ENCODE measurements at places on chromosomes 7 and 10.

GRCh38 chr10:34002896-34003295 lies 668.4 kb upstream of the NRP1 start:
- no peak for DNase-seq

DNA sequence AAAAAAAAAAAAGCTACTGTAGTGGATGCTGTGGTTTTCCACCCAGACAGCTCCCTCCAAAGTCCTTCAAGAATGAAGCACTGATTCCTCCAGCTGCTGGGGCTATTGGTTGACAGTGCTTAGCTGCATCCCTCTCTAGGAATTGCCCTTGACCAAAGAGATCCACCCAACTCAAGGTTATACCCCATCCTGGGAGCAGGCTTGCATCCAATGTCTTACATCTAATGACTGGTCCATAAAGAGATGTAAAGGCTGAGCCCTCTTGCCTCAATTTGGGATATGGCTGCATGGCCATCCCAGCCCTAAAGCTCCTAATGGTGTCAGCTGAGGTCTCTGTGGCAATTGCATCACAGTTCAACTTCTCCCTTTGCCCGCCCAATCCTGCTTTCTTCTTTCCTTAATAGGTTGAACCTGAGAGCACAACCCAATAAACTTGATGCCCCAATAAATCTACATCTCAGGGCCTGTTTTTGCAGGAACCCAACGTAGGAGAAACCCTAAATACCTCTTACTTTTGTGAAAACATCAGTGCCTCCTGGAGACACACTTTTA lies 4.4 kb downstream of the GPR37 start:
- no peak for DNase-seq

- DNase-seq: peak; percentile 53
Measured at GRCh38 chr10:103833731-103834365, 21.5 kb downstream of the SH3PXD2A start.

GRCh38 chr7:36611703-36612102 lies 112.6 kb downstream of the AOAH start:
- DNase-seq: no peak

DNA sequence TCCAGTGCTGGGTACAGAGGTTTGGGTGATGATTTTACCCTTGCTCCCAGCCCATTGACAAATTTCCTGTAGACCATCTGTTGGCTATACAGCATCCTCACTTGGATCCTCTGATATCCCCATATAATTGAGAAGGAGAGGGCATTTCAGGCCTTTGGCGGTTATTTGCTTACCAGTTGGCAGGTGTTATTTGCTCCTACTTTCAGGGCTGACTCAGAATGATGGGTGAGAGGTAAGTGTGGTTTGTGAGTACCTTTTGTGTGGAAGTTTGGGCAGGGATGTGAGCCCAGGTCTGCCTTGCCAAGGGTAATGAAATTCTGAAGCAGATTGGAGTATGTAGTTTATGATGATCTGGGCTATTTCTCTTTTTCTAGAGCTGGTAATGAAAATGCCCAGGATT lies 93.6 kb downstream of the LRMDA start:
- no peak for DNase-seq

DNA sequence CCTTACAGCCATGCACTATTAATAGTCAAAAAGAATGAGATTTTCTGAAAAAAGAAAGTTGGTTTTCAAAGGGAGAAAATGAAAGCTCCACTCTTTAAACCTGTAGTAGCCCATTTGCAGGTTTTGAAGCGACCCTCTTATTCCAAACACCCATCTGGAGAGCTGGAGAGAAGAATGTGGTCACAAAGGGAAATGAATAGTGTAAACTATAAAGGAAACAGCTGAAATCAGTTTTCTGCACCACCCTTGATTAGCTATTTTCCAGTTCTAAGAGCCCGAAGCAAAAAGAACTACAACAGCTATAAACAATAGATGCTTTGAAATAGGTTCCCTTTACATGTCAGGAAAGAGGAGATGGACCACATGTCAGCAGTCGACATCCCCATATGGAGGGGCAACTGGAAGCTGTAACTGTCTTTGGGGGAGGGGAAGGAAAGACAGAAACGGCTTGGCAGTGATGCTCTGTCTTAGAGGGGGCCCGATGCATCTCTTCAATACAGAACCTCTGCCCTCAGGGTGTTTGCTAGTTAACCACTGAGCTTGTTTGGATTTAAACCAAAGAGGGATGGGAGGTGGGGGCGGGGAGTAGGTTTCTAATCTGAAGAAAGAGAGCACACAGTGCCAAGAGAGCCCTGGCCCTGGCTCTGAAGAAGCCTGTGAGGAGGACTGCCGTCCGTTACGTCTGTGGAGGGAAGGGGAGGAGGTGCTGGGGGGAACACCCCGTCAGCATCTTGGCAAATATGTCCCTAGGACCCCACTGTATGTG lies 55.3 kb downstream of the CPVL start:
- DNase-seq: no peak

DNA sequence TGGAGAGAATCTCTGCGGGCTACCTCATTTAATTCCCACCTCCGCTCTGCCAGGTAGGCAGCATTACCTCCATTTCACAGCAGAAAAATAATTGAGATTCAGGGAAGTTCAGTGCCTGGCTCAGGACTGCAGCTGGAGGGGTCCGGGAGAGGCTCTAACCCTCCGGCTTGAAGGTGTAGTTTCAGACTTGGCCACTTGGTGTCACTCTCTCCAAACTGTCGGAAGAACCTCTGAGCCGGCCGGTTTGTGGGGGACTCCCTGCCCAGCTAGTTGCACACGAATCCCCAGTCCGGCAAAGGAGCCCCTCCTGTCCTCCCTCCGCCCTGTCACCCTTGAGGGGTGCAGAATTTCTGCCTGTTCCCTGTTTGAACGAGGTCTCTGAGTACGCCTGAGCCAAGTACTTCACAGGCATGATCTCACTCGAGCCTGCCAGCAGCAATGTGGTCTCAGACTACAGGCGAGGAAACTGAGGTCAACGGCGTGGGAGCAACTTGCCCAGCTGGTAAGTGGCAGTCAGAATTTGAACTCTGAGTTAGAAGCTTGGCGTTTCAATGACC lies 144.7 kb upstream of the ZNF716 start:
- DNase-seq: no peak

GRCh38 chr10:70756700-70757360 lies 28.3 kb downstream of the TBATA start:
- no peak for DNase-seq

- DNase-seq: peak; percentile 83
Measured at GRCh38 chr10:10564081-10564794, 453.4 kb upstream of the CELF2 start.

DNA sequence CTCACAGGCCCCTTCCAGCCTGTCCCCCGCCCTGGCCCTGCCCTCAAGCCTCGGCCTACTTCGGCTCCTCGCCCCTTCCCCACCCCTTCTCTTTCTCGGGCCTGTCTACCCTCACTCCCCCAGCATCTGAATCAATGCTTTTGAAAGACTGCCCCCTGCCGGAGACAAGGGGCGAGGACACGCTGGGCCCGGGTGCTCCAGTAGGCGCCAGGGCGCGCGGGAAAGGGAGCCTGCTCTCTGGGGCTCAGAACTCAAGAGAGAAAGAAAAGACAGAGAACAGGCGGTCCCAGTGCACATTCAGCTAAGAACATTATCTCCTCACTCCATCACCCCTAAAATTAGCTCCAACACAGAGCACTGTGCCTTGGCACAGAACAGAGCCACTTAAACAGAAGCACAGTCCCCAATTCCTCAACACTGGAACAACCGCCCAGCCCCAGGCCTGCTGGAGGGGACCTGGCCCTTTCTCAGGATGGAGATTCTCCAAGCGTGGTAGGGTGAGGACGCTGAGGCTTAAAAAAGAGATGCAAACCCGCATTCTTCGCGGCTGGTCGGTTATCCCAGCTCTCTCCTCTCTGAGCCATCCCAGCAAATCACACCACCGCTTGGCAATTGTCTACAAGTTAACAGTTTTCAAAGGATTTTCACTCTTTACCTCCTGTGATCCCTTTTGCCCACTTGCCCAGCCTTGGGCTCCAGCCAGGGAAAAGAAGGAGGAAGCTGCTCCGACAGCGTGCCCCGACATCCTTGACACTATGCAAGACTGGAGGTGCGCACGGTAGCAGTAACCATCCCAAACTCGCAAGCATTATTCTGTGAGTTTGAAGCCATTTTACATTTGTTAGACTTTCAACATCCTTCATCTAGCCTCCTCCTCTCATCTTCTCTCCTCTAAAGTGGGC lies 2.1 kb downstream of the GIGYF1 start:
- peak; percentile 70 for DNase-seq

GRCh38 chr10:49600046-49600445 lies 10.1 kb upstream of the SLC18A3 start:
- DNase-seq: no peak

GRCh38 chr10:11403116-11403515 lies 208.3 kb downstream of the USP6NL start:
- DNase-seq: no peak

GRCh38 chr7:2863461-2864066 lies 19.5 kb upstream of the GNA12 start:
- peak; percentile 95 for DNase-seq

- DNase-seq: peak; percentile 89
Measured at GRCh38 chr10:28054228-28054860, 55.5 kb upstream of the ODAD2 start.

GRCh38 chr10:128186959-128187787 lies 61.0 kb upstream of the MKI67 start:
- no peak for DNase-seq

GRCh38 chr7:95596198-95597063 lies at the start of gene PDK4:
Gene PDK4 (minus strand): TSS chr7:95596516. CDS start chr7:95596293, 223 bp downstream.
- DNase-seq: peak; percentile 32

DNA sequence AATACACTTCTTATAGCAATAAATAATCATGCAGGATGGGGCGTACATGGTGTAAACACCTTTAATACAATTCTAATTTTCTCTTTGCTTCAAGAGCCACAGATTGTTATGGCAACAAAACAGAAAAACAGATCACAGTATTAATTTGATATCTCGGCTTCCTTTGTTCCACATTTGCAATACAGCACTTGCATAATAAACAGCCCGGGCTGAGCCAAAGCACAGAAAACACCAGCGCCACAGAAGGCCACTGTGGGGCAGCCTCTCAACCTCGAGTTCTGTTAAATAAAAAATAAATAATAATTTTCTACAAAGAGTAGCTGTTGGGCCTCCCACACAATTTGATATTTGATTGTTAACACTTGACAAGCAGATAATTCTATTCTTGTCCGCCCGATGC lies 255.9 kb downstream of the USP6NL start:
- DNase-seq: no peak

DNA sequence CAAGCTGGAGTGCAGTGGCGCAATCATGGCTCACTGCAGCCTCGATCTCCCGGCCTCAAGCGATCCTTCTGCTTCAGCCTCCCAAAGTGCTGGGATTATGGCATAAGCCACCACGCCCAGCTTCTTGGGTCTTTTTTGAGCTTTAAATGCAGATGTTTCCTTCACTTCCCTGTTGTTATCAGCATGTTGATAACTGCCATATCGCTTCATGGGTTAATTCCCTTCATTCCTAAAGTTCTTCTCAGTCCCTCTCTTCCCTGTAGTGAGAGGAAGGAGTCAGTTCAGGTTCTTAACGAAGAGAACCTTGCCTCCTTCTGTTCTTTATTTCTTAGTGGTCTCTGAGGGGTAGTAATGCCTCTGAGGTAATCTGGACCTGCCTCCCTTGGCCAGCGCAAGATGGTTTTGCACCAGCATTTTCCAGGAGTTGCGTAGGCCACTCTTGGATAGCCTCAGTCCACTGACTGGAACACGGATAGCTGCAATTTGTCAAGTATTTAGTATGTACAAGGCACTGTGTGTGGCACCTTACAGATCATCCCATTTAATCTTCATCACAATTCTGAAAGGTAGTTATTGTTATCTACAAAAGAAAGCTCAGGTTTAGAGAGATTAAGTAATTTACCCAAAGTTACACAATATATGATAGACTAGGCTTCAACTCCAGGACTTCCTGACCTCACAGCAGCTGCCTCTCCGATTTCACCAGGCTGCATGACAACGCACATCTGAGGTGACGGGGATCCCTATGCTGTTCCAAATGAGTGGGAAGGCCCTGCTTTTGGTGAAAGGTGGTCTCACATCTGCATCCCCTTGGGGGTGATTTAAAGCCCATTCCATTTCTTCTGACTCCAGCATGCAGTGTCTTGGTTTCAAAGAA lies 60.5 kb downstream of the GATA3 start:
- DNase-seq: no peak

- no peak for DNase-seq
Measured at GRCh38 chr7:36723951-36724664, at the start of gene AOAH. Gene AOAH (minus strand): TSS chr7:36724494. CDS start chr7:36724148, 346 bp downstream.

DNA sequence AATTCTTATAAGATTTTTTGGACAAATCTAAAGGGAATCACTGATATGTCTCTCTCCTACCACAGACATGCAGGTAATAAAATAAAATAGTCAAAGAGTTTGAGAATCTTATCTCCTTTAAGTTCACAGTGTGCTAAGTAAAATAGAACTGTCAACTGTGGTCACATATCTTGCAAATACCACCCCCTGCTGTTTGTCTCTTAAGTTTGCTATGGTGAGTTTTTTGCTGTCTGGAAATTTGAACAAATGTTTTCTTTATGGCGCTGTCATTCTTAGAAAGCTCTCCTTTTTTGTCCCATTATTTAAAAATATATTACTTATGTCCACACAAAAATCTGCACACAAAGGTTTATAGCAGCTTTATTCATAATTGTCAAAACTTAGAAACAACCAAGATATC lies 19.6 kb downstream of the GIMAP5 start:
- DNase-seq: no peak

DNA sequence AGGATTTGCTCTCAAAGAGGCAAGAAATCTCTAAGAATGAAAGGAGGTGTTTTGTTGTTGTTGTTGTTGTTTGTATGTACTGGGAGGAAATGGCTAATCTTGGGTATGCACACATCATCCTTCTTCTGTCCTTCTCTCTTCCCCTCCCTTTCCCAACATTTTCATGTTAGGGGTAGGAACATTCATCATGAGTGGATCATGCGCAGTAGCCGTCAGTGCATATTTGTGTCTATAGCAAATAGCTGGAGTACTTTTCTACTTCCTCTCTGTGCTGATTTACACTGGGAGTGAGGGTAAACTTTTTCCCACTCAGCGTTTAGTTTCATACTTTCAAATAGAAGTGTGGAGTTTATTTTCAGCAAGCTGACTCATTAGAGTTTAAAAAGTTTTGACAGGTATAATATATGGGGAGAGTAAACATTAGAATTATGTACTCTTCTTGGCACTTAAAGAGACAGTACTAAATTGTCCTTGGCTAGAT lies 80.5 kb upstream of the PRKG1 start:
- peak; percentile 87 for DNase-seq

DNA sequence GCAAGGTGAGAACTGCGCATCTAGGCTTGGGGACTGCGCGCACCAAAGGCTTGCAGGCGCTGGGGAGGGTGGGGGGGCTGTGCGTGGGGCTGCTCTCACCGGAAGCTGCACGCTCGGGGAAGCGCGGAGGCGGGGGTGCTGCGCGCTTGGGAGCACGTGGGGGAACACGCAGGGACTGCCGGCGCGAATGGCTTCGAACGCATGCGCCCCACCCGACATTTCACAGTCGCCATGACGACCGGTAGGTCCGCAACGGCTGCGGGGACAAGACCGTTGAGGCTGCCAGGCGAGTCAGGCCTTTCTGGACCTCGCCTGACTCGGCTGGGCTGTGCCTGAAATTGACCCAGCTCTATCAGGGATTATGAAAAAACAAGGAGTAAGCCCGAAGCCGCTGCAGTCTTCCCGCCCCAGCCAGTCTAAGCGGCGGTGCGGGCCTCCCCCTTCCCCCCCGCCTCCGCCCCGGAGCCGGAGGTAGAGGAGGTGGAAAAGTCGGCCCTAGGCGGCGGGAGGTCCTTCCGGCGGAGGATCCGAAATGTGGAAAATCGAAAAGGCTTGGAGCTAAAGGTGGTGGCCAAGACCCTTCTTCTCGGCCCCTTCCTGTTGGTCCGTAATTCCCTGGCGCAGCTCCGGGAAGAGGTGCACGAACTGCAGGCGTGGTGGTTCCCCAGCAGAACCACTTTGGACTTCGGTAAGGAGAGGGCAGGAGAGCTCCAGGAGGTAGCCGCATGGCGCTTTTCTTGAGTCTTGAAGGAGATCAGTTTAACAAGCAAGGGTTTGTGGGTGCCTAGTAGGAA lies 34.9 kb upstream of the STEAP1 start:
- DNase-seq: peak; percentile 27

Data from fibroblast of skin of scalp (primary cell).